ENCODE measurements at places on chromosomes 5 and 9. TPM values are rescaled to one million over a fixed set of nuclear protein-coding genes. Genes with fewer than 3 reads are reported as not detected.

DNA sequence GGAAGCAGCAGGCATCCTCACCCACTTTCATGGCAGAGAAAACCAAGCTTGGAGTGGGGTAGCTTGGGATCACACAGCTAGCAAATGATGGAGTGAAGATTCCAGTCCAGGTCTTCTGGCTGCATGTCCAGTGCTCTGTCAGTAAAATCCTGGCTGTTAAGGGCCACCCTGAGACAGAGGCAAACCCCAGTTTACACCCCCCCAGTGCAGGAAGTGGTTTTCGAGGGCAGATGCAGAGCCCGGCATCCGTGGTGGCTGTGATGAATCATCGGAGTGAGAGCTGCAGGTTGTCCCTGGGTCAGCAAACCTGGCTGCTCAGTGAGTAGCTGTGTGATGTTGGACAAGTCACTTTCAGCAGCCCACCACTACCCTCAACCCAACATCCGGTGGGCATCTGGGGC is 115.4 kb downstream of the RGS3 start:
- no peaks in the 10 kb centered on the region for H3K27me3 ChIP-seq
- peaks cover 36% of the 10 kb centered on the region for H3K36me3 ChIP-seq
- no peak overlapping the region for H3K4me3 ChIP-seq
- peak overlapping the region; percentile 39 for H3K27ac ChIP-seq
- peak; percentile 49 for DNase-seq
- peaks cover 48% of the 10 kb centered on the region for H3K4me1 ChIP-seq

- no peak overlapping the region for H3K4me3 ChIP-seq
- peaks cover 15% of the 10 kb centered on the region for H3K4me1 ChIP-seq
- DNase-seq: no peak
- no peak overlapping the region for H3K27ac ChIP-seq
- peaks cover 30% of the 10 kb centered on the region for H3K27me3 ChIP-seq
Observed at GRCh38 chr9:84671586-84672521, 2.3 kb downstream of the NTRK2 start.

GRCh38 chr5:175444060-175444904 is at the start of gene DRD1:
Gene DRD1 (minus strand): TSS chr5:175444182. CDS start chr5:175443099, 1,083 bp downstream.
- H3K27ac ChIP-seq: no peak within 1 kb of the TSS
- H3K36me3 ChIP-seq: no peaks in the 10 kb centered on the region
- no peaks in the 10 kb centered on the region for H3K4me1 ChIP-seq

- H3K27ac ChIP-seq: no peak overlapping the region
- H3K4me1 ChIP-seq: no peaks in the 10 kb centered on the region
- DNase-seq: peak; percentile 19
- peaks cover 12% of the 10 kb centered on the region for H3K27me3 ChIP-seq
Observed at GRCh38 chr9:117744856-117745389, 40.7 kb downstream of the TLR4 start.

- no peak for DNase-seq
- peaks cover 10% of the 10 kb centered on the region for H3K4me1 ChIP-seq
- no peaks in the 10 kb centered on the region for H3K36me3 ChIP-seq
- no peak overlapping the region for H3K27ac ChIP-seq
Observed at GRCh38 chr5:157571357-157571827, 4.2 kb downstream of the ADAM19 start.

DNA sequence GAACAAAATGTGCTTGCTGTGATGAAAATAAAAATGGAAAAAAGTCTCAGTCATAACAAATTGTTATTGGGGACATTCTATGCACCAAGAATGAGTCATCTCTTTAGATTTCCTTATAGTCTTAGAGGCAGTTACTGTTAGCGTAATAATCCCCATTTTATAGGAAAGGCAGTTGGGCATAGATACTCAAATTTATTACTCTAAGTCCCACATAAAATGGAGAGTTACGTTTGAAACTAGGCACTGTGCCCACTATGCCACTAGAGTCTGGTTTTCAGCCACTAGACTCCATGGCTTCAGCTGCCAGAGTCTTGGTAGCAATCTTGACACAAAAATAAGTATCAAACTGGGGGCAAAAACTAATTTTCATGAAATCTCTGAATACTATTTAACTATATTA is 317.9 kb upstream of the MEF2C start:
- H3K27ac ChIP-seq: no peak overlapping the region
- no peak for DNase-seq
- no peaks in the 10 kb centered on the region for H3K4me1 ChIP-seq

GRCh38 chr5:64229163-64229774 is 63.6 kb downstream of the RNF180 start:
- H3K4me1 ChIP-seq: no peaks in the 10 kb centered on the region
- DNase-seq: peak; percentile 49
- H3K27ac ChIP-seq: no peak overlapping the region
- no peak overlapping the region for H3K4me3 ChIP-seq

- no peak for DNase-seq
- H3K27ac ChIP-seq: no peak overlapping the region
- no peaks in the 10 kb centered on the region for H3K4me1 ChIP-seq
- no peak overlapping the region for H3K4me3 ChIP-seq
- H3K27me3 ChIP-seq: no peaks in the 10 kb centered on the region
Observed at GRCh38 chr9:2574203-2574602, 47.4 kb upstream of the VLDLR start.

DNA sequence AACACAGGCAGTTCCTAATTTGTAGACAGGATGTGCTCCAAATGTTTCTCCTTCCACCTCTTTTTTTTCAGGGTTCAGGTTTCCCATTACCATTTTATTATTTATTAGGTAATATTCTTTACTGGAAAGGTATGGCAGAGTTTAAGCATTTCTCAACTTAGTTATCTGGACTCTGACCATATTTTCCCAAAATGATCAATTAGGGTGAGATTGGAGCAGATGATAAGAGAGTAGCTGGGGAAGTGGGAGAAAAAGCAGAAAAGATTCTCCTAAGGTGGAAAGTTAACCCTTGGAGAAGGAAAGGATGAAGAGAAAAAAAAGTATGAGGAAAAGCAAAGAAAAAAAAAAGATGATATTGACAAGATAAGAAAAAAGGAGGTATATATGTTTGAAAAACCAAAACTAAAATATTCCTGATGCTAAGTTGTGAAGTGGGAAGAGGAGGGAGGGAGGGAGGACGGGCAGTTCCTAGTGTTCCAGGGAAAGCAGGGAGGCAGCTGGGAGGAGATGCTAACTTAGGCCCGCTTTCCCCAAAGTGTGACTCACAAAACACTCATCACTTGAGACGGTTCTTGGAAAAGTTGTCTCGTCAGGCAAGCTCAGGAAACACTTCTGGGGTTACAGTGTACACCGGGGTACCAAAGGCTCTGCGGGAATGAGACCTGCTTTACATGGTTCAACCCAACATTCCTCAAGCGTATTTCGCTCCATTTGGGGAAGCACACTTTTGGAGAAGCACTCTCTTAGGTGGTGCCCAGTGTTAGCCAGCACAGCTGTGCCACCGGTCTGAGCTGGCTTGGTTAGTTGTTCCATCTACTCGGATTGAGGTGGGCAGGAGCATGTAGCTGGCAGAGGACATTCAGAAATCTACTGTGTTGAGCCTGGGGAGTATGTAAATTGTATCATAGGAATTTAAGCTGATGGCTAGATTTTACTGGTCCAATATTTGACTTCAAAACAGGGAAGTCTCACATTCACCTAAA is 35.1 kb downstream of the B4GALT1 start:
- DNase-seq: peak; percentile 24
- no peak overlapping the region for H3K27ac ChIP-seq
- peaks cover 17% of the 10 kb centered on the region for H3K4me1 ChIP-seq

DNA sequence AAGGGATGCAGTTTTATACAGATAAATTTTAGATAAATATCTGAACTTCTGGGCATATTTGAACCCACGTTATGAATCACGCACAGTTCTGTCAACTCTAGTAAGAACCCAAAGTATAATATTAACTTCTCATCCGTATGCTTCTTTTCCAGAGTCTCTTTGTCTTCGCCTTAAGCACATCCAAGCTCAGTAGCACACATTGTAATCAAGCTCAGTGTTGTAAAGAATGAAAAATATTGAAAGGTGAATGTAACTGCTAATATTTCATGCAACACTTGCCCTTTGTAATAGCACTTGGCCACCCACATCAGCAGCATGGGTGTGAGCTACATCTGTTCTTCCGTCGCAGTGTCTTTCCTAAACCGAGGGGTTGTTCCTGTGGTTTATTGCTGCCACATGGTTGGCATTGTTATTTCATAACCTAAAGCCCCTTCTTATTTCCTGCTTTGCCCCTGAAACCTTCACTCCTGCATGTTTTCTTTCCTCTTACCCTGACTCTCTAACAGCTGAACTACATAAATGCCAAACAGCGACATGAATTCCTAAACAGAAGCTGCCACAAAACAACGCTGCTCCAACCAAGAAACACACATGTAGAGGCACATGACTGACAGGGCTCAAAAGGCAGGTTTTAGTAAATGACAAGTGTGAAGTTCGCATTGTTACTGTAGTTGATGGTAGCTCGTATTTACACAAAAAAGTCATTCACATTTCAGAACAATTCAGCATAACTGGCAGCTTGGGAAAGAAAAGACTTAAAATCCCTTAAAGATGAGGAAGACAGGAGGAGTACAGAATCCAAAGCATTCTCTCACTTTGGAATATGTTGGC is 190.1 kb upstream of the MEF2C start:
- peak; percentile 4 for DNase-seq
- H3K4me3 ChIP-seq: no peak overlapping the region
- H3K36me3 ChIP-seq: no peaks in the 10 kb centered on the region
- H3K27me3 ChIP-seq: no peaks in the 10 kb centered on the region

DNA sequence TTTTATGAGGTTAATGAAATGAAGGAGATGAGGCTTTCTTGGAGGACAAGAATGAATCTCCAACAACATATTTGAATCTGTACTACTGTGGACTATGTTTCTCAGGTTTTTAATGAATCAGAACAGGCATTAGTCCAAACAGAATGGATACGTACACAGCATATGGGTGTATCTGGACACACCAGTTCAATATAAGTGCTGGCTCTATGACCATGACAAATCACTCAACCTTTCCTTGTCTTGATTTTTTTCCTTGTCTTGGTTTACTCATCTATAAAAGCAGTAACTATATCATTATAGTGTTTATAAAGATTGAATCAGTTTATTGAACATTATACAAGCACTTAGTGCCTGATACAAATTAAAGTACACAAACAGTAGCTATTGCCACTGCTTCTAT is 104.1 kb downstream of the AP3B1 start:
- no peaks in the 10 kb centered on the region for H3K4me1 ChIP-seq
- DNase-seq: no peak
- H3K36me3 ChIP-seq: no peaks in the 10 kb centered on the region
- H3K27me3 ChIP-seq: no peaks in the 10 kb centered on the region
- H3K27ac ChIP-seq: no peak overlapping the region

- no peak overlapping the region for H3K4me3 ChIP-seq
- H3K27ac ChIP-seq: no peak overlapping the region
- peaks cover 16% of the 10 kb centered on the region for H3K36me3 ChIP-seq
- peaks cover 15% of the 10 kb centered on the region for H3K4me1 ChIP-seq
Observed at GRCh38 chr9:37899041-37899440, 4.9 kb downstream of the SLC25A51 start.

DNA sequence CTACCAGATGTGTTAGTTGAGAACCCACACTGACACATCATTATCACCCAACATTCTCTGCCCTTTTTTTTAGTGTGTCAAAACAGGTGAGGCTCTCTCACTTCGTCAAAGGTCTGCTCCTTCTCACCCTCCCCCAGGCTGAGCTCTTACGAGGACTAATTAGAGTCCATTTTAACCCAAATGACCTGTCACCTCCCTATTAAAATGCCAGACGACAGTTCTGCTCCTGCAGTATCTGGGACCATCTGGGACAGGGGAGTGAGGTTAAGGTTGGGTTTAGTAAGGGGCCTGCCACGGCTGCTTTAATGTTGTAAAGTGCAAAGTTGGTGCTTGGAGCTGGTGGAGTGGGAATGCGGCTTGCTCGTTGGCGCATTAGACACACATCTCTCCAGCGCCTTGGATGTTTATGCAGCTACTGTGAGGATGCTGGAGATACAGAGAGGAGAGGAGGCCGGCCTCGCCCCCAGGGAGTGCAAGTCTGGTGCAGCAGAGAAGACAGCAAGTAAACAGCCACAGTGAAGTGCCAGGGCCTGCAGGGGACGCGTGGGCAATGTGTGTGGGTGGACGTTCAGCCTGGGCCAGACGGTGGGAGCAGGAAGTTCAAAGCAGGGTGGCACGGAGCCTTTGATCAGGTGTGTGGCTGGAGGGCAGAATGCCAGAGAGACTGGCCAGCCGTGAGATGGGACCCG is 96.2 kb downstream of the C9orf50 start:
- no peak for DNase-seq
- no peak overlapping the region for H3K27ac ChIP-seq
- H3K4me1 ChIP-seq: no peaks in the 10 kb centered on the region
- no peak overlapping the region for H3K4me3 ChIP-seq

DNA sequence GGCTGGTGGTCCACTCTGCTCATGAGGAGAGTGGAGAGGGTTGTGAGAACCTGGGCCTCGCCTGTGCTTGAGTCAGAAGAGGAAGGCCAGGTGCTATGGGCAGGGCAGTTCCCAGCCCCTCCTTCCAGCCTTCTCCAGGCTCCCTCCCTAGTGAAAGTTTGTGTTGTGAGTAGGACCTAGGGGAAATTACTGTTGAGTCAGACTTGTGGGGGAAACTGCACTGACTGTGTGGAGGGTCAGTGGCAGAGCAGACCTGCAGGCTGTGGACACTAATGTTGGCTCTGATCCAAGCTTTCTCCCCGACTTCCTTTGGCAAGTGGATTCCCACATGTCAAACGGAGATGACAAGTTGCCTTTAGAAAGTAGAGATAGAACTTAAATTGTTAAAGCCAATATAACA is 102.6 kb downstream of the ARHGAP26 start:
- no peaks in the 10 kb centered on the region for H3K27me3 ChIP-seq
- peak overlapping the region; percentile 25 for H3K27ac ChIP-seq
- H3K4me3 ChIP-seq: no peak overlapping the region

GRCh38 chr5:57445006-57445704 is 37.5 kb downstream of the ACTBL2 start:
- no peak overlapping the region for H3K4me3 ChIP-seq
- no peak overlapping the region for H3K27ac ChIP-seq
- no peaks in the 10 kb centered on the region for H3K36me3 ChIP-seq
- H3K4me1 ChIP-seq: peaks cover 26% of the 10 kb centered on the region
- no peaks in the 10 kb centered on the region for H3K27me3 ChIP-seq

Gene CD72
- polyA plus RNA-seq: not detected

Gene C5orf47
- polyA plus RNA-seq: not detected

Gene PCDHGB5
- 10.1 TPM for polyA plus RNA-seq

Gene GABRP
- 3.0 TPM for polyA plus RNA-seq

Gene FST
- polyA plus RNA-seq: 20.8 TPM

Gene AK6
- 13.2 TPM for polyA plus RNA-seq
